Stimulated activated CD4-positive, alpha-beta T cell treated with anti-CD3 and anti-CD28 coated beads, TNF-alpha, amount 100 ng/mL, for 48 hours (primary cell): ENCODE measurements at places on chromosomes 3 and 15.

DNA sequence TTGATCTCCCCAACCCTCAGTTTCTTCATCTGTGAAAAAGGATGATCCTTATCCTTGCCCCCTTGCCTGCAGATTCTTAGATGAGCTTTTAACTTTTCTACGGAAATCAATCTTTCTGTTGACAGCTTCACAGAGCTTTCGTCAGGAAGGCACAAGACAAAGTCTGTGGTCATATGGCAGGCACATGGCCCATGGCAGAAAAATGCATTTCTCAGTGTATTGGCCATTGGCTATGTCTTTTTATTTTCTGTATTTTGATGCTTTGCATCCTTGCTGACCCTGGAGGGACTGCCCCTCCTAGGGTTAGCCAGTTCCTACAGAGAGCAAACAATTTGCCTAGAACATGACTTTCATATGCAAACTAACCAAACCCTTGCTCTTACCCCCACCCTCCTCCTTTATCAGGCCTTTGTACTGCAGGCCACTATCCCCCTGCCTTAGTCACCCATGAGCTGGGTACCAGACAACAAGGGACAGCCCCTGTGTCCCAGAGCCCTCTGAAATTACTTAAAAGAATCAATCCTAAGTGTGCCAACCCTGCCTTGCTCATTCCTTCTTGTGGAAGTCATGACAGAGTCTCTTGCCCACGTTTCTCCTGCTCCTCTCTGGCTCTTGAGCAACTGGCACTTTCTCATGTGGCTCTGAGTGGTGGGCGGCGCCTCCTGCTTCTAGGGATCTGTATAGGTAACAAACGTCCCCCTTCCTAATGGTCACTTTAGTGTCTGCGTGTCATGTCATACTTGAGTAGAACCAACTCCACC lies 24.1 kb upstream of the NOX5 start:
- no peak for DNase-seq

DNA sequence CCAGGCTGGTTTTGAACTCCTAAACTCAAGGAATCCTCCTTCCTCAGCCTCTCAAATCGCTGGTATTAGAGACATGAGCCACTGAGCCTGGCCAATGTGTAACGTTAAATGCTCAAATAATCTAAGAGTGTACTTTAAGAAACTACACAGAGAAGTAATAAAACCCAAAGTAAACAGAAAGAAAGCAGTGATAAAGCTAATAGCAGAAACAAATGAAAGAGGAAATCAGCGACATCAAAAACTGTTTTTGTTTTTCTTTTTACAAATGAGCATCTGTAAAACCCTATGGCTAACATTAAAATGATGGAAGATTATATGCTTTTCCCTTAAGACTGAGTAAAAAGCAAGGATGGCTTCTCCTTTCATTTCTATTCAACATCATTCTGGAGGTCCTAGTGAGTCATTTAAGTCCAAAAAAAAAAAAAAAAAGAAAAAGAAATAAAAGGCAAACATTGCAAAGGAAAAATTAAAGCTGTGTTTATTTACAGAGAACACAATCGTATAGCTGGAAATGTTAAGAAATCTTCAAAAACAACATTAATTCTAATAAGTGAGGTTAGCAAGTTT lies 36.8 kb upstream of the FNDC3B start:
- no peak for DNase-seq

DNA sequence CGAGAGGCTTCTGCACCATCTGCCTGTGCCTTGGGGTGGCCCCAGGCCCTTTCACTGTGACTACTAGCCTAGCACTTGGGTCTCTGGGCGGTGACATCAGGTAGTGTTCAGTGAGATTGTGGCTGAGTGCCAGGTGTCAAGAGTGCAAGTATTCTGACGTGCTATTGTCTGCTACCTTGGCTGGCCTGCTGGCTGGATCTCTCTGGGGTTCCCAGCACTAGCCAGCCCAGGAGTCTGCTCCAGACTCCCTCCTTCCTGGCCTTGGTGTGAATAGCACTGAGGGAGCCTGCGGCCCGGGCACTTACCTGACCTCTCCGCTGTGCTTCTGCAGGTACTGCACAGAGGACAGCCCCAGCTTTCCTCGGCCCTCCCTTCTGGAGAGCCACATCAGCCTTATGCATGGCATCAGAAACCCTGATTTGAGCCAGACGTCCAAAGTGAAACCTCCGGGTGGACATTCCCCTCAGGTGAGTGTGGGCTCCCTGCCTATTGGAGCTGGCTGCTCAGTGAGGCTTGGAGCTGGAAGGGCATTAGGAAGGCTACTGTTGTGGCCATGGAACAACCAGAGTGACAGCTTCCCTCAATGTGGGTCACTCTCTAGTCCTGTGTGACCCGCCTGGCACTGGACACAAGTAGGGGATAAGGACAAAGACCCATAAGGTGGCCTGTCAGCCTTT lies 17.5 kb upstream of the ALPK3 start:
- DNase-seq, result no peak

GRCh38 chr15:66128116-66128680 lies 125.4 kb downstream of the MEGF11 start:
- no peak for DNase-seq

DNA sequence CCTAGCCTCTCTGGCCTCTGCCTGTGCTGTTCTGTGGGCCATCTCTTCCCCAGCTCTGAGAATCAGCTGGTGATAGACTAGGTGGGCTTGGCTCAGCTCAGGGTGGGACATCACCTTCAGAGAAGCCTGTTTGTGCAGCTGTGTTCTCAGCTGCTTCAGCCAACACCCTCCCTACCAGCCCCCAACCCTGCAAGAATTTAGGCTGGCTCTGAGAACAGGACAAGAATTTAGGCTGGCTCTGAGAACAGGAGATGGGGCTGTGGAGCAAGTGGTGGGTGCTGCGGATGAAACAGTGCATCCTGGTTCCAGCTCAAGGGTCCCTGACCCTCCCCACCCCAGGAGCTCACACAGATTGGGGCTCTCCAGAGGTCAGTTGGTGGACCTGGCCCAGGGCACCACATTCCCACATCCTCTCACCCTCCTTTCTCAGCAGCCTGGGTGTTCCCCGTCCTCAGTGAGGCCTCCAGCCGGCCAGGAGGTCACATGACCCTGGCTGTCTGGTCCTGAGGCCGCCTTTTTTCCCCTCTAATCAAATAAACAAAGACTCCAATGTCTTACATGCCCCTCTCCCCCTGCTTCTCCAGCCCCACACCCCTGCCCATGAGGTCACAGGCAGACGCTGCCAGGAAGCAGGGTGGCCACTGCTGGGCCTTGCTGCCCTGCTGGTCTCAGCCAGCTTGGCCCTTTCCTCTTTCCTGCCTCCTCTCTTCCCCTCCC lies 14.9 kb downstream of the PLEKHO2 start:
- no peak for DNase-seq

DNA sequence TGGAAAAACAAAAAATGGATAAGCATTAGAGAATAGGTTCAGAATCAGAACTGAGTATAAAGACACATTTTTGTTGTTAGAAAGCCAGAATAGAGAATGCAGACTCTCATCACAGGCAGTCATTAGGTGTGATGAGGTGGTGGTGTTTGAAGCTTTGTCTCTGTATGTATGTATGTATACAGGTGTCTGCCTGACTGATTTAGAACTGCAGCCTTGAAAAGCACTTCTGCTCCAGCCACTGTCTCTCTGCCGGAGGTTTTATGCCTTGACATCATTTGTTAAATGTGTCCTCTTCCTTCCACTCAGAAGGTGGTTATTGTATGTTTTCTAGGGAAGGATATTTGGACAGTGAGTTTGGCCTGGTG lies 80.7 kb upstream of the ZBED2 start:
- DNase-seq, result no peak

- DNase-seq, result no peak
These were observed 16.8 kb downstream of the IL17RB start for GRCh38 chr3:53863145-53863544.

GRCh38 chr3:108180194-108180593 lies 42.0 kb downstream of the IFT57 start:
- no peak for DNase-seq
